SIG-M5 (cell line): ENCODE measurements at places on chromosomes 1 and 21.

DNA sequence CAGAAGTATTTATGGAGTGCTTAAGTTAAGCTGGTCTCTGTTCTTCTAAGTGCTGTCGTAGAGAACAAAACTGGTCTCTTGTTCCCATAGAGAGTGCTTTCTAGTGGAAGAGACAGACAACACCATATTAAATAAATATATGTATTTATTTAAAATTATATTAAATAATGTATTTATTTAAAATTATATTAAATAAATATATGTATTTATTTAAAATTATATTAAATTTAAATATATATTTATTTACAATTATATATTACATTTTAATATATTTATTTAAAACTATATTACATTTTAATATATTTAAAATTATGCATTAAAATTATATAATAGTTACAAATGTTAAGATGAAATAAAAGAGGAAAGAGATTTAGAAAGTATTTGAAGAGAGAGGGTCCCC, 175.5 kb upstream of the OLFM3 start:
- no peak for DNase-seq

DNA sequence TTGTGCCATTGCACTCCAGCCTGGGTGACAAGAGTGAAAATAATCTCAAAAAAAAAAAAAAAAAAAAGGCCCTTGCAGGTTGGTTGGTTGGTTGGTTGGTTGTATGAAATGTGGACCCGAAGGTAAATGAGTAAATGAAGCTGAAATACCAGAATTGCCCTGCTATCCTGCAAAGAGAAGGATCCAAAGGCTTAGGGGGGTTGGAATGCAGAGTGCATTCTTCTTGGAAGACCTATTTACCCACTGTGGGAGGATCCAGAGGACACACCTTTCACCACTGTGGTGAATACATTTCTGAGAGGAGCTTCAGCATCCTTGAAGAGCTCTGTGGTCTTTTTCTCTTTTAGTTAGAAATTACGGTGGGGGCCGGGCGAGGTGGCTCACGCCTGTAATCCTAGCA, 28.7 kb upstream of the EIF4G3 start:
- DNase-seq, result no peak

DNA sequence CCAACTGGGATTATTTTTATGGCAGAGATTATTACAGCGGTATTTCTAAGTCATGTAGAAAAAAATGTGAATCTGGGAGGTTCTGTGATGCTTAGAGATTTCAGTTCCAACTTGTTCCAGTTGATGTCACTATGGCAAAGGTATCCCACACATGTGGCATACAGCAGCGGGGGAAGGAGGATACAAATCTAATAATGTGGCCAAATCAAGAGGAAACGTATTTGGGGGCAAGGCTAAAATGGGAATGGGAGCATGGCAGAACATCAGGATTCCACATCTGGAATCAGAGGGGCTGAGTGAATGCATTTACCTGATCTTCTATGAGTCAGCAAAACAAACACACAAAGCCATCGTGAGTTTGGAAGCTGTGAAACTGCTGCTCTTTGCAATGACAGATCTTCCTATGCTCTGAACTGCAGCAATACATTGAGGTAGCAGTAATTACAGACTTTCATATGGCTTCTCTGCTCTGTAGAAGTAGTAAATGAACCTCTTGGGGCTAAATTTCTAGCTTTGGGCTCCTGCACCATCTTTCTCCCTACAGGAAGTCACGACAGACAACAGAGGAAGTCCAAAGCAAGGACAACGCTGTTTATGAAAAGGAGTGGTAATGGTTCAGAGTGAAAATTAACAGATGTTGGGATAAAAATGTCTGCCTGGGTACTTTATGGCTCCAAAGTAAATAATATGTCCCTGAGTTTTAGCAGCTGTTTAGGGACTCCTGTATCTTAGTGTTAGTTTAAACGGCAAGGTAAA, 55.5 kb downstream of the GABPA start:
- DNase-seq, result peak; percentile 8

GRCh38 chr1:55716610-55717009, 501.4 kb upstream of the USP24 start:
- DNase-seq, result no peak

DNA sequence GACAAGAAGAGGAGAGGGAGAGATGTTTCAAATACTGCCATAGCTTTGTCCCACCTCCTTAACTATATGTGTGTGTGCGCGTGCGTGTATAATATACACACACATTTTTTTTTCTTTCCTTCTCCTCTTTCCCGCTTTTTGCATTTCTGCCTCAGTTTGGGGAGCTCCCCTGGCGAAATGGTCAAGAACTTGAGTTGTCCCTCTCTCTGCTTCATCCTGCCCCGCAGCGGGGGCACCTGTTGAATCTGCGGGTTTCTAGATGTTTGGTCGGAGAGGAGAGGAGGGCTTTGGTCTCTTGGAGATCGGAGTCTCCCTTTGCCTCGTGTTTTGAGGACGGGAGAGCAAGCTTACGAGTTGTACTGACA, 504 bp downstream of the SCCPDH start:
- DNase-seq, result no peak

- no peak for DNase-seq
These were observed 576 bp downstream of the CCN1 start for GRCh38 chr1:85580872-85581801.

DNA sequence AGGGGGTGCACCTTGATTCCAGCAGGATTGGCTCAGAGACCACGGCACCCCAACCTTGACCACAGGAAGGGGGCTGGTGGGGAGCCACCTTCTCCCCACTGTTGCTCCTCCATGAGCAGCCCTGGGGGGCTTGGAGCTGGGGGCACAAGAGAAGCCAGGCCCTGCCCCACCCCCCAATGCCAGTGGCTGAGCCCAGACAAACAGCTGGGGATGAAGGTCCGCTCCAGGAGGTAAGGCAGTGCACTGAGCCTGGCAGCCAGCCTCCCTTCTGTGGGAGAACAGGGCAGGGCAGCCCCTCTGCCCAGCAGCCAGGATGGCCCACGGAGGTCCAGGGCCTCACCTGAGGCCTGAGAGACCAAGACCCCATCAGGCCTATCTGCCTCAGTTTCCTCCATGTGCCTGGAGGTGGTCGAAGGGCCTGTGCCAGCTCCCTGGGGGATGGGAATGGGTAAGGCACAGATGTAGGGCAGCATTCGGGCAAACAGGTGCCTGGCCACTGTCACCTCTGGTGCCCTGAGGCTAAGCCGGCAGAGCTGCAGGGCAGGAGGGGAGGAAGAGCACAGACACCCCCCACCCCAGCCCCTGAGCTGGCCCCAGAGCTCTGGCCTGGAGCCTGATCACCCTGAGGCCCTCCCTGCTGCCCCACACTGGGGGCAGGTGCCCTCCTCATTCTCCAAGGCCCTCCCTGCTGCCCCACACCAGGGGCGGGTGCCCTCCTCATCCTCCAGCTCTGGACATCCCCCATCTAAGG, 7.1 kb downstream of the ITGB2 start:
- no peak for DNase-seq

GRCh38 chr1:198617406-198617805, 21.4 kb upstream of the PTPRC start:
- no peak for DNase-seq

DNA sequence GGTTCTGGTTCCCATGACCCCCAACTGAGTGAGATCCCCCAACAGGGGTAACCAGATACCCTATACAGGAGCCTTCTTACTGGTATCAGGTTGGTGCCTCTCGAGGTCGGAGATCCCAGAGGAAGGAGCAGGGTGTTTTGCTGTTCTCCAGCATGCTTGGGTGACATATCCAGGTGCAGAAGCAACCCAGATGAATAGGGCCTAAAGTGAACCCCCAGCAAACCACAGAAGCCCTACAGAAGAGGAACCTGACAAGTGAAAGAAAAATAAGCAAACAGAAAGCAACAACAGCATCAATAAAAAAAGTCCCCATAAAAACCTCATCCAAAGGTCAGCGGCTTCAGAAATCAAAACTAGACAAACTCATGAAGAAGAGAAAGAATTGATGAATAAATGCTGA, 633.4 kb upstream of the CXADR start:
- DNase-seq, result no peak

DNA sequence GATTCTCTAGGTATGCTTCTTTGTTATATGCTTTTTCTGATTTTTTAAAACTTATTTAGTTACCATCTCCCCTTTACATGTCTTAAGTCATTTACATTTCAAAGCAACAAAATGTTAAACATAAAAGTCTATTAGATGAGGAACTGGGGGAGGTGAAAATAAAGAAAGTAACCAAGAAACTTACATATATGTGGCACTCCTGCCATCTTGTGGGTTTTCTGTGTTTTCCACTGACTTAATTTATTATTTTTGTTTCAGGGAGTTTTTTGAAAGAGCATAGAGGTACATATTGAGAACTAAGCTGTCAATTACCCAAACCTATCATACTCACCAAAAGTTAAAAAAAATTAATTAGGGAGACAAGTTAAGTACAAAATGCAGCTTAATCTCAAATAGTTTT, 1531.1 kb downstream of the MRPL39 start:
- no peak for DNase-seq

- DNase-seq, result no peak
These were observed 343.4 kb downstream of the MATN1 start for GRCh38 chr1:30379684-30380624.

- peak; percentile 74 for DNase-seq
These were observed 99.1 kb upstream of the ARTN start for GRCh38 chr1:43834280-43835081.

GRCh38 chr1:21647431-21648351, 21.5 kb downstream of the RAP1GAP start:
- DNase-seq, result no peak

DNA sequence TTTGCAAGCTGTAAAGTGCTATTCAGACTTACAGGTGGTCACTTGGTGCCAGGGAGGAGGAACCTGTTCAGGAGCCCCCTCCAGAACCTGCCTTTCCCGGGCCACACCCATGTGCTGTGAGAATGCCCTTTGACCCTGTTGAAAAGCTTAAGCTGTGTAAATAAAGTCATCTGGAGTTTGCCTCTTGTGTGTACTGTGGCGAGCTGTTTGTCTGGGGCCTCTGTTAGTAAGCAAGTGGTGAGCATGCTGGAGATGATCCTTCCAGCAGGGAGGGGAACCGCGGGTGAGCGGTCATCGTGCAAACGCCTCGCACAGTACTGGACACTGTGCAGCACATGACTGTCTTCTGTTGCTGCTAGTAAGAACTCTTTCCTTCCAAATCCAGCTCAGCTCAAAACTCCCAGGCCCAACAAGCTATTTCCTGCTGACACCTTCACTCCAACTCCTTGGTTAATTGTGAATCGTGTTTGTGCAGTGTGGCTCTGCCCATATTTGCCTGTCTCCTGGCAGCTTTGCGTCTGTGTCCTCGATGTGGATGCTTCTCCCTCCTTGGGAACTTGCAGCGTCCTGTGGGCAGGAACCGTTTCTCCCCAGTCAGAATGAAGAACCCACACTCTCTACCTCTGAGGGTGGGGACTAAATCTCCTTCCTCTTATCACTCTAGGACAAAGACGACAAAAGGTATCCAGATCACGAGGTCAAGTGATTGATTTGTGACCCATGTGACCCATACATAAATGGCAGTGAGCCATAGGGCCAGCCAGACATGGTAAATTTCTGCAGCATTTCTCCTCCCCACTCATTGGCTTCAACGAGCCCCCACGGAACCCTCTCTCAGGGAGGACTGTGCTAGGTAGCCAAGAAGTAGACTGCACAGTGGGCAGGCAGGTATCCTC, 13.9 kb upstream of the BTG2 start:
- no peak for DNase-seq

DNA sequence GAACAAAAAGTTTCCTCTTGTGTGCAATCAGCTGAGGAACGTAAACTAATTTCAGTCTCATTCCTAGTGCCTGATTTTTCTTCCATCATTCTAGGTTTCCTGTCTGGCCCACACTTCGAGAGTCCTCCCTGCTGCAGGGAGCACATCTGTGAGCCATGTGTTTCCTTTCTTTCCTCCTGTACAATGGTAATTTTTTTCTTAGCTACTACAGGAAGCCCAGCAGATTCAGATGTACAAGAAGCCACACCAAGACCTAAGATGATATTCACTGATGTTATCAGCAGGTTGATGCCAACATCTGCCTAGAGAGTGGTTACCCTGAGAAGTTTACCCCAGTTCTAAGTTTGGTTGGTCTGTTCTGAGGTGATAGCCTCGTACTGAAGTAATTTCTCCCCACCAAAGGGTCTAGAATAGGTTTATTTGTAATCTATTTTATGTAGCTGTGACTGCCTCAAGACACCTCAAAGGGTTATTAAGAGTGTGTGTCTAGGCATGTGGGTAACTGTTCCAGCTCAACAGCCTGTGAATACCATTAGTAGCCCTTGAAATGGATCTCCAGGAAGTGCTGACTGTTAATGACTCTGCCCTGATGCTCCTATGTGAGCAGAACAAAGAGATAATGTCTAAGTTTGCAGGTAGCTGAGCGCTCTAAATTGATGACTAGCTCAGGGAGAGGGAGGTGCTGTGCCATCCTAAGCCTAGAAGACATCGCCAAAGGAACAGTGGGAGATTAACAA, 31.7 kb upstream of the CLDN14 start:
- no peak for DNase-seq

DNA sequence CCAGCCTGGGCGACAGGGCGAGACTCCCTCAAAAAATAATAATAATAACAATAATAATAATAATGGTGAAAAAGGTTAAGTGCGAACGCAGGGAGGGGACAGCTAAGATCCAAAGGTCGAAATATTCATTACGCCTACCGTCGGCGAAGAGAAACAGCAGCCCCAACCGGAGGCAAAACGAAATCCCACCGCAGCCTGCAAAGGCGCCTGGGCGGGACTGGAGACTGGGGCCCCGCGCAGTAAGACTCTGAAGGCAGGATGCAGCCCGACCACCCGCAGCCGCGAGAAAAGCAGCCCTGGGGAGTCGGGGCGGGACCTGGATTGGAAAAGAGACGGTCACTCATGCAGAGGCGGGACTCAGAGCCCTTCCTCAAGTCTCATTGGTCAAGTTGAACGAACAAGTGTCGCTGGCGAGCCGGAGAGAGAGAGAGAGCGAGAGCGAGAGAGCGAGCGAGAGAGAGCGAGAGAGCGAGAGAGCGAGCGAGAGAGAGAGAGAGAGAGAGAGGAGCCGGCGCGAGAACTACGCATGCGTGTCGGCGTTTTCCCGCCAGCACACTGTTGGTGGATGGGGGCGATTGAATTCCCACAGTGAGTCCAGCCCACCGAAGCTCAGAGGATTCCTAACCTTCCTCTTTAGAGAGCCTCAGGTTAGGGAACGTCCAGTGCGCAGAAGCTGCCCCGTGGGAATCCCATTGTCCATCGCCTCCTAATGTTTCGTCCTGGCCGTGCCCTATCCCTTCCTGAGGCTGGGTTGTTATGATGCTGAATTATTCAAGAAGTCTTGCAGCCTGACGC, 10.7 kb downstream of the ENTREP3 start:
- peak; percentile 99 for DNase-seq

GRCh38 chr1:17397910-17398695, 26.1 kb downstream of the PADI6 start:
- no peak for DNase-seq

DNA sequence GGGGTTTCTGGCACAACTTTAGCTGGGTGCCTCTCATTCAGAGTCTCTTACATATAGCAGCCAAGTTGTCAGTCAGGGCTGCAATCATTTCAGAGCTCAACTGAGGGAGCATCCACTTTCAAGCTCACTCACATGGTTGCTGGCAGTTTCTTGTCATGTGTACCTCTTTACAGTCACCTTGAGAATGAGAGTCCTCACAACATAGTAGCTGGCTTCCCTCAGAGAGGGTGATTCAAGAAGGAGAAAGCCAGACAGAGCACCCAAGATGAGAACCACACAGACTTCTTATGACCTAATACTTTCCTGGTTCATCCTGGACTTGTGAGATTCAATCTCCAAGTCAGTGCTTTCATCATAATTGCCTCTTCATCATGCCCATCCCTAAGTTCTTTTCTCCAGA, 57.2 kb downstream of the DPT start:
- DNase-seq, result no peak
